Renal cortical epithelial cell (primary cell): ENCODE measurements at places on chromosomes 6 and 20. TPM values are rescaled to one million over a fixed set of nuclear protein-coding genes. Genes with fewer than 3 reads are reported as not detected.

- peak; percentile 11 for DNase-seq
These were observed 68.8 kb downstream of the PRL start for GRCh38 chr6:22227824-22228610.

DNA sequence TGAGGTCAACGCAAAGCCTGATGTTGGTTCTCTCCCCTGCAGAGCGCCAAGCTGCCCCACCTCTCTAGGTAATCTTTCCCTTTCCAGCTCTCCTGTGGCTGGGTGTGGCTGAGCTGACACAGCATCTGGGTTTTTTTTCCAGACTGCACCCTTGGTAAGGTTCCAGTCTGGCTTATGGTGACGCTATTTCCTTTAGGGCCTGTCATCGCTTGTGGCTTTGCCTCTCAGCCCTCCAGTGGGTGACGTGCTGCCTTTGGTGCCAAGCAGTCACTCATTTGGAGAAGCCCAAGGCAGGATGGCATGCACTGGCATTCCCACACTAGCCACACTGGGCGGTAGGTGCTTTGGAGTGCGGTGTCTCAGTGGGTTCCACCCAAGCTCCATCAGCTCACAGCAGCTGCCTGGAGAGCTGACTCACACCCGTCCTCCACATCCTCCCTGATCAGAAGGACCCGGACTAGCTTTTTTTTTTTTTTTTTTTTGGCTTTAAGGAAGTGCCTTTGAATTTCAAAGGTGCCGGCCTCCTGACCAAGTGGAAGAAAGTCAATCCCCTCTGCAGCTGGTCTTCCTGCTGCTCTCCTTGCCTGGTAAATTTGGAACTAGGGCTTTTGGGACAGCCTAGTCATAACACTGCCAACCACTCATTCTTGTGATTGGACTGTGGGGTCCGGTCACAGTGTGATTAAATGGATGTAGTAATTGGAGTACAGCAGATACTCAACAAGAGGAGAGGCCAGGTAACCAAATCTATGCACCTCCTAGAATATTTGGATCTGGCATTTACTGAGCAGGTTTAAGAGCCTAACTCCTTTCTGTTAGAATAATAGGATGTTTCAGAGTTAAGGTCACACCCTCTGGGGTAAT is 153.6 kb downstream of the CD83 start:
- peak; percentile 98 for DNase-seq

DNA sequence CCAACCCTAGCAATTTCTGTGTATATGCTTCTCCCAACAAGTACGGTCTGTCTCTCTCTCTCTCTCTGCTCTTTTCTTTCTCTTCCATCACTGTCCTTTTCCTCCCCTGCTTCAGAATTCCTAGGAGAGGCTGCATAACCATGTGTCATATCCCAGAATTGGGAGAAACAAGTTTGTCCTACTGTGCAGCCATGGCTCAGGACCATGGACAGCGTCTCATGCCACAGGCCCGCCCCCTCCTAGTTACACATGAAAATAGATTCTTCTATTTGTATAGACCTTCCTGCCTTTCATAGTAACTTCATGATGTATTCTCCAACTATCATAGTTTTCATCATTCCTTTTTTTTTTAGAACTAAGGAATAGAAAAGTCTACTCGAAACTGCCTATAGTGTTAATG is 98.0 kb downstream of the FNDC1 start:
- no peak for DNase-seq

DNA sequence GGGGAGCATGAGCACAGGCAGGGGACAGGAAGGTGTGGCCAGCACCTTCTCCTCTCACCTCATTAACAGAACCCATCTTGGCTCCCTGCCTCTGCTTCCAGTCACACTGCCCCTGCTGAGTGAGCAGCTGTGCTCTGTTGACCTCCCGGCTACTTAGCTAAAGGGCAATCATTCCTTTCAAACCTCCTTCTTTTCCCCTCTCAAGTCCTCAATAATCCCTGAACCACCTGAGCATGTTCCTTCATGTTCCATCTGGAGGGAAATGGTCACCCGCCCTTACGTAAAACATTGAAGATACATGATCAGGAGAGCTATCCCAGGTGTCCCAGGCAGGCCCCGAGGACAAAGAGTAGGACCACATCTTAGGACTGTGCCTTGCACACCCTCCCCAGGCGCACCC is 21.7 kb upstream of the MRPS10 start:
- DNase-seq = peak; percentile 40

The LY6G6F gene
- total RNA-seq = not detected in 2 replicates

The BPIFB1 gene
- not detected in 2 replicates for total RNA-seq

The RNF182 gene
- total RNA-seq = 10.8 and 17.7 TPM in 2 replicates
